GM13977 (cell line): ENCODE measurements at places on chromosomes 2 and 18.

- DNase-seq, result no peak
Observed at GRCh38 chr2:201883606-201884369, 77.5 kb downstream of the CDK15 start.

GRCh38 chr18:30971338-30971956 lies 71.1 kb downstream of the DSC3 start:
- DNase-seq, result peak; percentile 21

GRCh38 chr2:12313445-12314126 lies 403.1 kb upstream of the TRIB2 start:
- DNase-seq, result no peak

DNA sequence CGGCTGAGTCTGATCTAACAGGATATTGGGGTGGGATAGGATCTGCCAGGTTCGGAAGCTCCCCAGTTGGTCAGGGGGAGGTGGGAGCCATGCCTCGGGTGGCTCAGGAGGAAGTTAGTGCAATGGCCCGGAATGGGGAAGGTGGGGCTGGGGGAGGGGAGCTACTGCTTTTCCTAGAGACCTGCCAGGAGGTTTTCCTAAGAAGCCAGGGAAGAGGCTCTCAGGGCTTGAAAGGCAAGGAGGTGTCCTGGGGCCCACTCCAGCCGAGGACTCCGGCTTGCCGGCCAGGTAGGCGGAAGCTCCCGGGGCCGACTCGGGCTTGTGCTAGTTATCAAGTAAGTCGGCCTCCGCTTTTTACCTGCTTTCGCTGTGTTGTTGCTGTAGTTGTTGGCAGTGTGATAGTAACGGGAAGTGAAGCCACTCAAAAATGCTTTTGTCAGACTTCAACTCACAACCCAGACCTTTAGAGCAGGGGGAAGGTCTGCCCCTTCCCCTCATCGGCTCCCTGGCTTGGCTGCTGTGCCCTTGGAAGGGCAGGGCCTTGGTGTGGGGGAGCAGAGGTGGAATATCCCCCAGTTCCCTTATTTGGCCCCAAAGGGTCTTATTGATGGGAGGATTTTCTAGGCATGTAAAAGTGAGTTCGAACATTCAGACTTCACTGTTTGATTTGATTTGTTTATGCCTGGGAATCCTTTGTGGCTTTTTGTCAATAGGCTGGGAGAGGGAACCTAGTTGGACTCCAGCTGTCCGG lies 5.4 kb downstream of the GDF7 start:
- peak; percentile 19 for DNase-seq

- DNase-seq, result no peak
Observed at GRCh38 chr2:83901317-83901716, 557.8 kb downstream of the SUCLG1 start.

GRCh38 chr18:58175786-58176176 lies 131.8 kb downstream of the NEDD4L start:
- no peak for DNase-seq
